ENCODE measurements at places on chromosomes 7 and 10.
A peak's percentile ranks its signal among the peaks of the same experiment; 100 is the strongest.

DNA sequence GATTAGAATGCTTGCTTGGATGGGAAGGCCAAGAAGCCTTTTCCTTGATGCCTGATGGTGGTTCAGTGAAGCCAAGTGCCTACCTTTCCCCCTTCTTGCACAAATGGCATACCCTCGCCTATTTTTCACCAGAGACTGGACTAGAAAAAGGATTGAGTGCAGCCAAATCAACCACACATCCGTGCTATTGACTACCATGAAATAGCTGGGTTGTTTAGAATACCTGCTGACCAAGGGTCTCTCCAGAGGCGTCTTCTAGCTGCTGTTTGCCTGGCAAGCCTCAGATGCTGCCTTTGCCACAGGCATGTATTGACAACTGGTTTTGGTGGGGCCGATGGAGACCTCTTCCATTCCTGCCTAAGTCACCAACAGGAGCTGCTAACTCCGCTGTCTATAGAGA, 146.5 kb downstream of the NRF1 start:
- no peak for DNase-seq

- DNase-seq, result no peak
Observed at GRCh38 chr10:31974434-31975124, 45.9 kb upstream of the ARHGAP12 start.

DNA sequence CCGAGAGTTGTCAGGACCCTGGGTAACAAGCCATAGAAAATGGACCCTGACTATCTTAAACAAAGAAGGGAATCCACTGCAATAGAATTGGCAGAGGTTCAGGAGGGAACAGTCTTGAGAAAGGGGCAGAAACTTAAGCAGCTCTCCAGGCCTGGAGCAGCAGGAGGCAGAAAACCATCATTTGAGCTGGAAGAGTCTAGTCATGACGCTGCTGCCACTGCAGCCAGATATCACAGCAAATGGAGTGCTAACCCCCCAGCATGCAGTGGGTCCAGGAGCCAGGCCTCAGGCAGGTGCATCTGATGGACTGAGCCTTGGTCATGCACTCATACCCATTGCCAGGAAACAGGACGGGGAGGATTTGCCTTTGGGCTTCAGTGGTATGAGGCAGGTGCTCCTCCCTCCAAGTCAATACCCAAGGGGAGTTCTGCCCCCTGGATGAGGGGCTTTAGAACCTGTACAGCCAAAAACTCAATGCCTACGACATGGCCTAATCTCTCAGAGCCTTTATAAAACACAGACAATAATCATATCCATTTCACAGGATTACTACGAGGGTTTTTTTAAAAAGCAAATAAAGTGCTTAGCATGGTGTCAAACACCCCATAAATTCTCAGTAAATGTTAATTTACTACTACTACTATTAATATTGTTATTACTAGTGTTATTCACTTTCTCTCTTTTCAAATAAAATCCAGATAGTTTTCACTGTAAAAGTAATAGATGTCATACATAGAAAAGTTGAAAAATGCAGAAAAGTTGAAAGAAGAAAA, 30.7 kb downstream of the DUSP5 start:
- peak; percentile 8 for DNase-seq

GRCh38 chr7:28733035-28733434, 225.1 kb downstream of the TRIL start:
- no peak for DNase-seq

GRCh38 chr7:954330-955238, at the start of gene ADAP1:
Gene ADAP1 (minus strand): TSS chr7:954680. CDS start chr7:954477, 203 bp downstream.
- DNase-seq, result peak; percentile 60

- DNase-seq, result no peak
Observed at GRCh38 chr10:26803849-26804248, 56.9 kb downstream of the ABI1 start.

GRCh38 chr10:125533866-125534265, 149.1 kb downstream of the TEX36 start:
- DNase-seq, result no peak

GRCh38 chr7:38248069-38248567, 25.3 kb downstream of the TARP start:
- DNase-seq, result no peak
